Suppressor macrophage treated with lipopolysaccharide for 1 hour (primary cell): ENCODE measurements at places on chromosomes 4 and X.

DNA sequence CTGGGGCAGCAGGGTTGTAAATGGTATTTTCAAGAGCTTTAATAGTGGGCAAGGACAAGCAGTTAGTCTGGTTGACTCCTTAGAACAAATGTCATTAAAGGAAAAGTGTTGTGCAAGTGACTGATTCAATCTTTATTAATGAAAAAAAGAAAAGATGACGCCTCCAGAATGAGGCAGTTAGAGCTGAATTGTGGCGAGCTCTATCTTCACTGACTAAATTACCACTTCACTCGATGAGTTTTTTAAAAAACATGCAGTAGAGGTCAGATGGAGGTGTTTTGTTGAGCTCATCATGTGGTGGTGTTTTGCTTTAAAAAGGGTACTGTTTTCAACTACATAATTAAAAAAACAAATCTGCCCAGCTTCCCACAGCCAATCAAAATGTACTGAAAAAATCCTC is 28.1 kb upstream of the TENM3 start:
- DNase-seq = no peak

GRCh38 chrX:21623778-21624501 is 34.2 kb downstream of the KLHL34 start:
- DNase-seq = no peak

- no peak for DNase-seq
Measured at GRCh38 chrX:78622831-78623230, 36.3 kb downstream of the RTL3 start.

GRCh38 chr4:7014815-7015214 is 28.4 kb upstream of the TADA2B start:
- DNase-seq = no peak

DNA sequence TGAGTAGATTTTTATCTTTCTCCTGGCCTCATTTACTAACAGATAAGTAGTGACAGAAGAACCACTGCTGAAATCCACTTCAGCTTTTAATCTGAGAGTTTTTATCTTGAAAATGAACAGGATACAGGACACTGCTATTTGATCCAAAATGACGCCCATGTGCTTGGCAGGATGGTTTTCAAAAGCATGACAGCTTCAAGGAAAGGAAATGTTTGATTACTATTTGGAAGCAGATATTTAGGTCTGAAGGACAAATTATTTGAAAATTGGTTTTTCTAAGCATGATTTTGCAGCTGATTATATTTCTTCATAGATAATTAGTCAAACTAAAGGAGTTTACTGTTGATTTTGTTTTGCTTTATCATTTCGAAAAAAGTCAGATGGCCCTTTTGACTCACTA is 11.1 kb downstream of the PACRGL start:
- DNase-seq = no peak

DNA sequence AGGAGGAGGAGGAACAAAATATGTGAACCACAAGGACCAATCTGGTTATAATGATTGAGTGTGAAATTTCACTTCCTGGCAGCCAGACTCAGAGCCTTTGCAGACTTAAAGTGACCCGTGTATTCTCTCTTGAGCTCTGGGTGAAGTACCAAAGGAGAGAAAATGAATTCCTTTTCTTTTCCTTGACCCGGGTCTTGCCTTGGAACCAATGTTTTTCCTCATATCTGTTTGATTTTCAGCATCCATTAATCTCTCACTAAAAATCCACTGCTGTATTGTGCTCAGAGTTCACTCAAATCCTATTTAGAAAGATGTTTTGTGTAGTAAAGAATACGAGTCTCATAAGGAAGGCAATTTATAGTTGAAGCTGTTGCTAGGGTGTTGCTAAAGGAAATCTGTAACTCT is 78.3 kb upstream of the C1QTNF7 start:
- no peak for DNase-seq

DNA sequence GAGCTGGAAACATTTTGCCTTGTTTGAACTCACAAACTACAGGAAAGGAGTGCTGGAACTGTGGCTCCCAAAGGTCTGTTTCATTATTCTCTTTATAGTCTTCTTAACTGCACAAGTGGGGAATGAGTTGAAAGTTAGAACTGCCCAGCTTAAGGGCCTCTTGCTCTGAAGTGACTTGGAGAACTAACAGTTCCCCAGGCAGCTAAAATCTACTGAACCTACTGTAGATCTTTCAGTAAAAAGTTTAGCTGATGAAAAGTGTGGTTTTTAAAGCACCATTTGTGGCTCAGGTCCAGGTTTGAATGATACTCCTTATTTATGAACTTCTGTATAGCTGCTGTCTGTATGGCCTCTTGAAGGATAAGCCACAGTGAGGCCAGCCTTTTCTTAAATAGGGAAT is 353.8 kb downstream of the MAPK10 start:
- no peak for DNase-seq

DNA sequence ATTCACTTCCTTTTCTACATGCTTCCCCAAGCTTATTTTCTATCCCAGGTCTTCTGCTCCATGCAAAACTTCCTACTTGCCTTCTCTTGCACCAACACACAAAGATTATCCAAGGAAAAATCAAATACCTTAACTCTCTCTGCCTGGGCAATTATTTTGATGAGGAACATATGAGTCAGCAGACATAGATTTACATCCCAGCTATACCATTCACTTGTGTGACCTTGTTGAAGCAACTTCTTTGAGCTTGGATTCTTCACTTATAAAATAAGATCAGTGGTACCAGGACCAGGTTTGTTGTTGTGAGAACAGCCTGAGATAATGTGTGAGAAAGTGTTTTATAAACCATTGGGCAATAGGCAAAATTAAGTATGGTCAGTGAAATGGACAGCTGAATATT is 39.1 kb upstream of the TMEM192 start:
- no peak for DNase-seq

GRCh38 chr4:20847124-20847747 is 147.0 kb downstream of the PACRGL start:
- DNase-seq = no peak

GRCh38 chr4:3091464-3091863 is 17.0 kb downstream of the HTT start:
- no peak for DNase-seq

GRCh38 chr4:153266988-153267387 is 62.7 kb downstream of the TRIM2 start:
- no peak for DNase-seq

DNA sequence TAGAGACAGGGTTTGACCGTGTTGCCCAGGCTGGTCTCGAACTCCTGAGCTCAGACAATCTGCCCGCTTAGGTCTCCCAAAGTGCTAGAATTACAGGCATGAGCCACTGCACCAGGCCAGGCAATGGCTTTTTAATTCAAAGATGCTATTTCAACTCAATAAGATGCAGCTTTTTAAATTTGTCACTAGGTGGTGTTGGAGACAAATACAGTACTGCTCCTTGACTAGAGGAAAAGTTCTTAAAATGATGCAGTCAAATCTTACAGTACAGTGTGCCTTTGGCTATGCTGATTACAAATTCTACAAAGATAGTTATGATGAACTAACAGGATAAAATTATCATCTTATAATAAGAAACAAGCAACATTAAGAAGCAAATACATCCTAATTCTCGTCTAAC is 441.1 kb downstream of the KCNIP4 start:
- no peak for DNase-seq

- DNase-seq = no peak
Measured at GRCh38 chrX:43878906-43879526, 3.2 kb downstream of the MAOB start.

- DNase-seq = no peak
Measured at GRCh38 chrX:83509254-83509801, 1.2 kb downstream of the POU3F4 start.

DNA sequence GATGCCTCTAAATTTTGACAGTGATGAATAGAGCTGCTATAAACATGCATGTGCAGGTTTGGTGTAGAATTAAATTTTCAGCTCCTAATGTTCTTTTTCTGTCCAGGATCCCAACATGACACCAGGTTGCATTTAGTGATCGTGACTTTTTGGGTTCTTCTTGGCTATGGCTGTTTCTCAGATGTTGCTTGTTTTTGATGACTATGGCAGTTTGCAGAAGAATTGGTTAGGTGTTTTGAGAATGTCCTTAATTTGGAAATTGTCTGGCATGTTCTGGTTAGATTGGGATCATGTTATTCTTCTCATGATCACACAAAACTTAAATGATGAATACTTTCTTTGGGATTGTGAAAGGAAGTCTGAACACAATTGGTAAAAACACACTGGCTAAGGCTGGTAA is 3.7 kb upstream of the FGFBP1 start:
- no peak for DNase-seq

DNA sequence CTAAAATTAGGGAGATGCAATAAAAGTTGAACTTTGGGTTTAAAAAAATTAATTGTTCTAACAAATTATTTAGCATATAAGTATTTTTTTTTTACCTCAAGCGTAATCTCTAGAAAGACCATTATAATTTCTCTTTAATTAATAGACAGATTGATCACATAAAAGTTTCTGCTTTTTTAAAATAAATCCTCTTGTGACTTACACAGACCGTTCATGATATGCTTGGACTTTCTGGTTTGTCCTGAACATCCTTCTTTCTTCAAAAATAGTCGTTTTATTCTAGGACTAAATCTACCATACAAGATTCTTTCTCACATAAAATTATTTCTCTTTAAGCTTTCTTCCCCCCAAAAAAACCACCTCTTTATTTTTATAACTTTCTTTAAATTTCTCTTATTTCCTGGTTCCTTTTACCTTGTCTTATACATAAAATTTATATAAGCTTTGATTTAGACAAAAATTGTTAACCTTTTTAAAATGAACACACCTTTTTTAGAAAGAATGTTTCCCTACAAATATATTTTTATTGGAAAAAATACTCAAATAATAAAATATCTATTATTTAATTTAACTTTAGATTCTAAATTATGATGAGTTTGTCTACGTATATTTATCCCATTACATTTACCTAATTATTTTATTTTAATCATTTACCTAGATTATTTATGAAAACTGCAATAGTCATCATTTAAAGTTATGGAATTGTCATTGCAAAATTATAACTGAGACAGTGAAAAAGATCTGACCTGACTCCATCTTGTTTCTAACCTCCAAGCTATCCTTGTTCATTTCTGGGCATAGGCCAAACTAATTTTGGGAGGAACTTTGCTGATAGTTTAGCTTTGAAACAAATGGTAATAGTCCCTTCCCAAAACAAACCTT is 37.6 kb downstream of the PGRMC2 start:
- DNase-seq = no peak

GRCh38 chrX:47501226-47502074 is 18.4 kb upstream of the ZNF41 start:
- DNase-seq = no peak

DNA sequence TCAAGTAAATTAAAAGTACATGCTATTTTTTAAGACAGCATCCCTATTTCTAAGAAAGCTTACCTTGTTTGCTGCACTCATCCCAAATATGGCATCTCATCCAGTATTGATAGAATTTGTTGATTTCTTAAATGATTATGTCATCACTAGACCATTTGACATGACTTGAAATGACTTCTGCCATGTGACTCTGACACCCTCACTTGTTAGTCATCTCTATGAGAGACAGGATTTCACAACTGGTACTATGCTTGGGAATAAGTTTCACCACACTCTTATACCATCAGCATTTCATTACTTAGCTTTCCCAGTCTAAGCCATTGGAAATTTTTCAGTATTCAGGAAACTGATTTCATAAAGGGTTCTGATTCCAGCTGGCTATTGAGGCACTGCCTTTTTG is 55.3 kb downstream of the TMPRSS11F start:
- peak; percentile 68 for DNase-seq
